NCI-H187 (cell line): ENCODE measurements at places on chromosomes 2 and 18.

- DNase-seq, result peak; percentile 82
Measured at GRCh38 chr2:68441179-68441993, 25.7 kb downstream of the FBXO48 start.

- no peak for DNase-seq
Measured at GRCh38 chr2:42250925-42251324, 81.8 kb downstream of the EML4 start.

DNA sequence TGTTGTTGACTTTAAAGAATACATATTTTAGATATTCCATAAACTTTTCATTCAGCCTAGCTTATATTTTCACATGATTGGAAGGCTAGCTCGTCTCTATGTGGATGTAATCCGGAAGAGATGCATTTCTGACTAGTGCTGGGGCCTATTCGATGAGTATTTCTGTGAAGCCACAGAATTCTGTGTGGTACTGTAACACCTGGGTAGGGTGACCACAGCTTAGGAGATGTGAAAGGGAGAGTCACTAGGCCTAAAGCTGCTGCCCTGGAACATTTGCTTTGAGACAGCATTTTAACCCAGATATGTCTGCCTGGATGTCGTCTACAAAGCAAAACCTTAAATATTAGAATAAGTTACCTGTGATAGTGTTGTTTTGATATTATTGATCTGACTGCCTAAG, 83.5 kb downstream of the ZNF236 start:
- DNase-seq, result no peak

DNA sequence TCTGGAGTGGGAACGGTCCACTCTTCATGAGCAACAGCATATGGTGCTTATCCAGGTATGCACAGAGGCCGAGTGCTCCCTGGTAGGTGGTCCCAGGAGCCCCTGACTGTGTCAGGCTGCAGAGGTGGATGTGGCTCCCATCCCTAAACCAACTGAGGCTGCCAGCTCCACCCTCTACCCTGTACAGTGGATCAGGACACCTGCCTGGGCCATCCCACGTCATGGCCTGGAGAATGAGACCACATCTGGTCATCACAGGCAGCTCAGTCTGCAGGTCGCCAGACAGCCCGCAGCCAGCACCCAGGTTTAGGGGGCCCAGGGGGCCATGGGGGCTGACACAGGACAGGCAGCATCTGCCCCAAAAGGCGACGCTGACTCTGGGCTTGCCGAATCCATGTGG, 100.3 kb upstream of the TMEM18 start:
- no peak for DNase-seq

DNA sequence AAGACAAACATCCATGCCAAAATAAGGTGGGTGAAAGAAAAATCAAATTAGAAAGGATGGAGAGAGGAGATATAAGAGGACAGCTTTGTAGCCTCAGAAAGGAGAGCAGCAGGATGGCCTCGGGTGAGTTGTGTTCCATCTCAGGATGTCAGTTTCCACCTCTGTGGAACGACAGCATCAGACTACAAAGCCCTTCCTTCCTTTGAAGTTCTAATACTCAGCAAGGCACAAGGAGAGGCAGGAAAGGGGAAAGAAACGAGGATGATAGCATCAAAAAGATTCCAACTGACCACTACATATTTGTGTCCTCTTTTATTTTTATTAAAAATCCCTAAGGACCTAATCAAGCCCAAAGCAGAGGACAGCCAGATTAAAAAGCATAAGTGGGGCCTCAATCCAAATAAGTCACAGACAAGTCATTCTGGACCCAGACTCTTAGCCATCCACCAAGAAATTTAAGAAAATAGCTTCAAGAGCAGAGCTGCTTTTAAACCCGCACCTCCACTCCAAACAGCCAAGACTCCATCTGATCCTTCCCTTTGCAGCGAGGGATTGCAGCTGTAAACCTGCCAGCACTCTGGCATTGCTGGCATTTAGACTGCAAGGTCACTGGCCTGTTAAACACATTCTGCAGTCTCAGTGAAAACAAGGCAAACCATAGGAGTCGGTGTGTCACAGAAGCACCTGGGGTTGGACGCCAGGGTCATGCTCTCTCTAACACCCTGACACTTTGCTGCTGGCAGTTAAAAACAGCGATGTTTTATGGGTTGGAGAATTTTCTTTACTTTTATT, 314.5 kb upstream of the CHAC2 start:
- DNase-seq, result no peak

- DNase-seq, result no peak
Measured at GRCh38 chr2:55581874-55582547, 35.4 kb downstream of the PPP4R3B start.

- peak; percentile 53 for DNase-seq
Measured at GRCh38 chr2:69222953-69223658, 163.9 kb downstream of the GFPT1 start.
